ENCODE measurements at places on chromosomes 7 and 10. TPM values are rescaled to one million over a fixed set of nuclear protein-coding genes. Genes with fewer than 3 reads are reported as not detected.

DNA sequence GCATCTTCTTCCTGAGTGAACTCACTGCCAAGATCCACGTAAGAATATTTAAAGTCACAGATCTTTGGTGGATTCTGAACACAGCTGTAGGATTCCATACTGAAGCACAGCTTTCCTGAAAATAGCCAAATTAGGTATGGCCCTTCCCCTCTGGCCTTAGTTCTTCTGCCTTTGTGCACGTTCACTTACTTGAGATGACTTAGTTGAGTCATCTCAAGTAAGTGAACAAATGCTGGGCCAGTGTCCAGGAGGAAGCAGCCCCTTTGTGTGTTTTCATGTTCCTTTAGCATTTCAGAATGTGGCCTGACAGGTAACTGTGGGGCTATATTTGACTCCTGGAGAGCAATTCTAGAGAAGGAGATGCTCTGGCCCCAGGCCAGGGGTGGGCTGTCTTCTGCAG is 51.5 kb downstream of the CCNY start:
- peak overlapping the region; percentile 62 for H3K27ac ChIP-seq
- peaks cover 38% of the 10 kb centered on the region for H3K4me1 ChIP-seq
- ATAC-seq, result no peak
- H3K36me3 ChIP-seq, result no peaks in the 10 kb centered on the region

DNA sequence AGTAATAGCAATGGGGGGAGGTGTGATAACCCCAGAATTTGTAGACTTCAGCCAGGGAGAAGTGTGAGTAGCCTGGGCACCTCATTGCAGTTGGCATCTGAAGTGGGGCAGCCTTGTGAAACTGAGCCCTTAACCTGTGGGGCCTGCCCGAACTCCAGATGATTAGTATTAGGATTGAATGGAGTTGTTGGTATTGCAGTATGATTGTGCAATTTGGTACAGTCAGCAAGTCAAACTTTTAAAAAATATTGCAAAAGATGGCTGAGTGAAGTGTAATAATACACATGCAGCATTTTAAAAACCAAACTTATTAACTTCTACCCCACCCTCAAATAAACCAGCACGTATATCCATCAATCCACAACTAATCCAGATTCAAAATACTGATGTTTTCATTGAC is 9.3 kb downstream of the RBM33 start:
- H3K27ac ChIP-seq, result peak overlapping the region; percentile 18
- peaks cover 32% of the 10 kb centered on the region for H3K36me3 ChIP-seq
- ATAC-seq, result no peak
- H3K4me3 ChIP-seq, result peak overlapping the region; percentile 32
- H3K27me3 ChIP-seq, result no peaks in the 10 kb centered on the region
- H3K4me1 ChIP-seq, result peaks cover 50% of the 10 kb centered on the region

DNA sequence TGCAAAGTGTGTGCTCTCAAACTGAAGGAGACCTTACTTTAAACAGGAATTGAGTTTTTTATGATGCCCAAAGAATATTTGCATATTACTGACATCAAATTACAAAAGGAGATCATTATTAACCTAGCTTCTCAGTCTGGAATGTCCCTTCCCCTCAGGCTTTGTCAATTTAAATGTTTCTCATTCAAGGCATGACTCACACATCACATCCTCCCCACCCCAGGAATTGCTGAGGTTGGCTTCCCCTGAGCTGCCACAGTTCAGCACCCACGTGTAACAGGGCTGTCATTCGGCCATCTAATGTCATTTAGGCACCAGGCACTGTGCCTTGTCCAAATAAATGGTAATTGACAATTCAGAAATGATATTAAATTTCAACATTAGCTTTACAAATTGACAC is 305.9 kb upstream of the MGMT start:
- H3K36me3 ChIP-seq, result no peaks in the 10 kb centered on the region
- peaks cover 3% of the 10 kb centered on the region for H3K27me3 ChIP-seq
- H3K4me1 ChIP-seq, result no peaks in the 10 kb centered on the region

DNA sequence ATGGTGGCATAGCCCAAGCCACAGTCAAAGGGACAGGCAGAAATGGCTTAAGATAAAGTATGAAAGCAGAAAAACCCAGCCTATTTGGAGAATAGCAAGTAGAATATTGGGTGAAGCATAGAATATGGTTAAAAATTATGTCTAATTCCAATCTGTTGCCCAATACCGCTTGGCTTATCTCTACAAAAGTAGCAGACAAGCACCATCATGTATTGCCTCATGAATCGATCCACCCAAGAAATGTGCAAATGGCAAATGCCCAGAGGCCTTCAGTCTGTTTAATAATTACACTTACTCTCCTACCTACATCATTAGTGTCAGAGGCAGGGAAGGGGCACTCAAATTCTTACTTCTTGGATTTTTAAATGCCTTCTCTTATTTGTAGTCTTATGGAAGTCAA is 130.9 kb upstream of the ADAM12 start:
- H3K4me1 ChIP-seq, result no peaks in the 10 kb centered on the region
- no peak overlapping the region for H3K27ac ChIP-seq
- ATAC-seq, result no peak
- H3K36me3 ChIP-seq, result no peaks in the 10 kb centered on the region
- H3K4me3 ChIP-seq, result no peak overlapping the region
- no peaks in the 10 kb centered on the region for H3K27me3 ChIP-seq

- peaks cover 3% of the 10 kb centered on the region for H3K27me3 ChIP-seq
- ATAC-seq, result no peak
- H3K36me3 ChIP-seq, result no peaks in the 10 kb centered on the region
- no peak overlapping the region for H3K4me3 ChIP-seq
- no peaks in the 10 kb centered on the region for H3K4me1 ChIP-seq
- no peak overlapping the region for H3K27ac ChIP-seq
Measured at GRCh38 chr10:34346516-34347100, 468.5 kb downstream of the PARD3 start.

- H3K27ac ChIP-seq, result no peak overlapping the region
- no peak overlapping the region for H3K4me3 ChIP-seq
- H3K27me3 ChIP-seq, result peaks cover 1% of the 10 kb centered on the region
- H3K4me1 ChIP-seq, result no peaks in the 10 kb centered on the region
- no peak for ATAC-seq
Measured at GRCh38 chr10:20858292-20859124, 38.6 kb downstream of the NEBL start.

- no peak overlapping the region for H3K4me3 ChIP-seq
- no peaks in the 10 kb centered on the region for H3K4me1 ChIP-seq
- ATAC-seq, result no peak
- H3K27ac ChIP-seq, result no peak overlapping the region
- no peaks in the 10 kb centered on the region for H3K36me3 ChIP-seq
- H3K27me3 ChIP-seq, result peaks cover 3% of the 10 kb centered on the region
Measured at GRCh38 chr7:42085531-42085930, 151.5 kb downstream of the GLI3 start.

The VPS37D gene
- 0.48 TPM for total RNA-seq

The FGFBP3 gene
- 0.65 TPM for total RNA-seq

The NUTM2A gene
- 0.34 TPM for total RNA-seq

The EBF3 gene
- not detected for total RNA-seq

The GTF2IRD2 gene
- total RNA-seq, result 8.6 TPM

The PTF1A gene
- total RNA-seq, result not detected
